ENCODE measurements at places on chromosomes 12 and 14.

DNA sequence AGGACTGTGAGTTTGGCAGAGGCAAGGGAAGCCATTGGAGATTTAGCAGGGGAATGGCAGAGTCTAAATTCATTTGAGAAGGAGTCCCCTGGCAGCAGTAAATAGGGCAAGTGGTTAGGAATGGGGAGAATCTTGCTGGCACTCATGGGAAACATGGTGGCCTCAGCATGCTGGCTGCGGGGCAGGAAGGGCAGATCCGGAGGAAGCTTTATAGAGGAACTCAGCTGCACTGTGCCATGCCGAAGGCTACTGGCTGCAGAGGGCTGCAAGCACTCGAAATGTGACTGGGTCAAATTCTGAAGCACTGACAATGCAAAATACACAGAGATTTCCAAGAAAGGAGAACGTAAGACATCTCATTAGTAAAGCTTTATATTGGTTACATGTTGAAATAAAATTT, 23.9 kb downstream of the CCNK start:
- no peak for DNase-seq

GRCh38 chr14:40417777-40418401, 985.7 kb upstream of the FBXO33 start:
- no peak for DNase-seq

DNA sequence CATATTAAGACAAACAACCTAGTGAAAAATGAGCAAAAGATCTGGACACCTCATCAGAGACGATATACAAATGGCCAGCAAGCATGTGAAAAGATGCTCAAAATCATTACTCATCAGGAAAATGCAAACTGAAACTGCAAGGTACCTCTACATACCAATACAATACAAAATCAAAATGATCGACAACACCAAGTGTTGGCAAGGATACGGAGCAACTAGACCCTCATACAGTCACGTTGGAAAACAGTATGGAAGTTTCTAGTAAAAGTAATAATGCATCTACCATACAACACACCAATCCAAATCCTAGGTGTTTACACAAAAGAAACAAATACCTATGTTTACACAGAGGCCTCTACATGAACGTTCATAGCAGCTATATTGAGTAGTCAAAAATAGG, 99.9 kb downstream of the IPO8 start:
- DNase-seq = no peak

DNA sequence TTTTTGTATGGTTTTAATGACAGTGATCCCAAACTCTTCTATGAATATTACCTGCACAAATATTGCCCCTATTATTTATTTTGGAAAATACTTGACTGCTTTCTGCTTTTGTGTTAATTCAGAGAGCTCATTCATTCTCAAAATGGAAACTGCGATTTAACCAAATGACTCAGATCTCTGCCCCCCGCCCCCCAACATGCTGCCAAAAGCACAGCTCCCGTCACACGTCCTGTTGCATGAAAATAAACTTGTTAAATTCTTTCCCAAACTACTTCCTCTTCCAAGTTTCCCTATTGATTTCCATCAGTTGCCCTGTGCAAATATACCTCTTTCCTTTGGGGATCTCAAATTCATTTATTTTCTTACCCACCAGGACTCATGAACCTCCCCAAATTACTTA, 18.0 kb upstream of the NRDE2 start:
- DNase-seq = no peak

GRCh38 chr12:121113057-121113456, 19.6 kb upstream of the P2RX7 start:
- DNase-seq = no peak

GRCh38 chr12:18907127-18907526, 169.2 kb downstream of the CAPZA3 start:
- DNase-seq = no peak

DNA sequence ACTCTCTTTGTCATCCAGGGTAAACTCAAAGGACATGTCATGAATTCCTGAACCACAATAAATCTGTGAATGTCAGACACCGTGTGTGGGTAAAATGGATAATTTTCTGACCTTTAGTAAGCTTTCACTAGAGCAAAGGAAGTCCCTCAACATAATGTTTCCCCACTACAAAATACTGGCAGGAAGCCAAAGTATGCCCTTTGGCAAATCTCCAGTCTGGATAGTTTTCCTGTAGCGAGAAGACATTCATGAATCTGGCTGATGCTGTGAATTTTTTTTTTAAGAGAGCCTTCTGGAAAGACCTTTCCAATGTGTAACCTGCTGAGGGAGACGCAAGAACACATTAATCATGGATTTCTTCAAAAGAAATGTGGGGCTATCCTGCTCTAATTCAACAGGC, 389.6 kb upstream of the DDHD1 start:
- DNase-seq = no peak

DNA sequence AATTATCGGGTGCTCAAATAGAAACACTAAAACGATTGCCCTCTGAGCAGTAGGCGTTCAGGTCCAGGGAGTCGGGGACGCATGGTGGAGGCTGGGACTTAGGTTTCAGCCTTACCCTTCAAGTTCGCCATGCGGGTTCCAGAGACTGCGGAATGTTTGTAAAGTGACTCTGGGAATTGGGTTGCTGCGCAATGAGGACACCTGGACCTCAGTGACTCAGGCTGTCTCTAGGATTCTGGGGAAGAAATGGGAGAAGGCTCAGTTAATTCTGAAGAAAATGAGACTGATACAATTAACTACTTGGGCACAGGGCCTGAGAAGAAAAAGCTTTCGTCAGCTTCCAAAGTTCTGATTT, 1.1 kb downstream of the LGALS3 start:
- no peak for DNase-seq

DNA sequence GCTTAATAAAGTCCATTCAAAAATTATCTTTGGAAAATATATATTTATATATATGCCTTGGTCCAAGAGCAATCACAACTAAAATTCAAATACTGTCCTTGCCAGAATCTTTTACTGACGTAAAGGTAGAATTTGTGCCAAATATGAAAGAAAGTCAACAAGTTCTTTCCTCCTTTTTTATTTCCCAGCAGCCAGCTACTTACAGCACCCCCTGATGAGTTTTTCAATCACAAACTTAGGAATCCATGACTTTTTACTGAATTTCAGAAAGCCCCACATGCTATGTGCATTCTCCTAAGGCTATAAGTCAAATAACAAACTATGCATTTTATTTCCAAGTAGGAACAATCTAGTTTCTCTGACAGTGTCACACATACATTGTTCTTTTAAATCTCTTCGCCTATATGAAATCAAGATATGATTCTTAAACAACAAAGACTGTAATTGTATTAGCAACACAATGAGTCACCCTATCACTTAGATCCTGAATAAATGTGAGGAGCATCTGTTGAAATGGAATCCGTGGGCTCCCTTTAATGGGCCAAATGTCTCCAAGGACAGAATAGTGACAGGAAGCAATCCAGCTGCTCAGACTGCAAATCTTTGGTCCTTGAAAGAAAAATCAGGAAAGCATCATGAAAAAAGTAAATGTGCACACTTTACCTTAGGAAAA, 271.4 kb downstream of the DUSP6 start:
- no peak for DNase-seq

GRCh38 chr12:92721130-92721529, 18.3 kb downstream of the PLEKHG7 start:
- DNase-seq = no peak

DNA sequence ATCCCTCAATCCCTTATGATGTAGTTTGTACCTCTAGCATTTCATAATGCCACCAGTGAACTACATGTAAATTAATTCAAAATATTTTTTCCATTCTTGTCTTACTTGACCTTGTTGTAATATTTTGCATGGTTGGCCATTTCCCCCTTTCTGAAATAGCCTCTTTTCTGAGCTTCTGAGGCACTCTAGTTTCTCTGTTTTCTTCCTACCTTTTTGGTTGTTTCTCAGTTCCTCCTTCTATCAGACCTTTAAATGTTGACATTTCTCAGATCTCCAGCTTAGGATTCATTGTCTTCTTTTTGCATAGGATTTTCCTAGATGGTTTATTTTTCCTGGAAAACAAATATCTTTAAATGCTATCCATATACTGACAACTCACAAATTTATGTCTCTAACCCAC, 9.8 kb upstream of the RMST start:
- no peak for DNase-seq

DNA sequence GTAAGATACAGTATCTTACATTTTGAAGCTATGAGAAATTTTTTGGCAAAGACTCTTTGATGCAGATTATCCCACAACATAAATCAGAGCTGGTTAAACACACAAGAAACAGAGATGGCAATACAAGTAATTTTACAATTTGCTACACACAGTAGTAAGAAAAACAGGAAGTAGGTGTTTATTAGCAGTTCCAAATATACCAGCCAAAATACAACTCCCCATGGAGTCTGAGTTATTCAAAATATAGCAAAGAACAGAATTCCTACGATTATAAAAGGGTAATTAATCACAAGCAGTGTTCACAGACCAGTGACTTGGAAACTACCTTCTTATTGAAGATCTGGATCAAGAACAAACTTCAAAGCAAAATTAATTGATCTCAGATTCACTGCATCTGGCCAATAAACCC, 83.9 kb downstream of the BMP4 start:
- no peak for DNase-seq

DNA sequence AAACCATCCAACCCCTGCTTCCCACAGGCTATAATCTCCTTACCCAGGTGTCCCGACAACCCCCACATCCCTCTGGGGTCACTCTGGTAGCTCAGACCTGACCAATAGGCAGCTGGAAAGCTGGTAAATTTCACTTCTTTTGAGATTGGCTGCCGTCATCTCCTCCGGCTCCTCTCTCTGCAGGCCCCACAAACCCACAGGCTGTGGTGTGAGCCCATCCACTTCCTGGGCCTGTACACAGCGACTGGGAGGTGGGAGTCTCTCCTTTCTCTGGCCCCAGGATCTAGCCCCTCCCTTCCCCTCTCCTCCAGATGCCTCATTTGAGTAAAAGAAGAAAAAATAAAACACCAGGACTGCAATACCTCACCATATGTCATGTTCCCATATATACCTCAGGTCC, 709 bp downstream of the INHBC start:
- DNase-seq = no peak

- DNase-seq = no peak
These were observed 20.6 kb upstream of the PYGL start for GRCh38 chr14:50964683-50965390.

GRCh38 chr12:26434299-26435068, 239.1 kb downstream of the SSPN start:
- DNase-seq = no peak

DNA sequence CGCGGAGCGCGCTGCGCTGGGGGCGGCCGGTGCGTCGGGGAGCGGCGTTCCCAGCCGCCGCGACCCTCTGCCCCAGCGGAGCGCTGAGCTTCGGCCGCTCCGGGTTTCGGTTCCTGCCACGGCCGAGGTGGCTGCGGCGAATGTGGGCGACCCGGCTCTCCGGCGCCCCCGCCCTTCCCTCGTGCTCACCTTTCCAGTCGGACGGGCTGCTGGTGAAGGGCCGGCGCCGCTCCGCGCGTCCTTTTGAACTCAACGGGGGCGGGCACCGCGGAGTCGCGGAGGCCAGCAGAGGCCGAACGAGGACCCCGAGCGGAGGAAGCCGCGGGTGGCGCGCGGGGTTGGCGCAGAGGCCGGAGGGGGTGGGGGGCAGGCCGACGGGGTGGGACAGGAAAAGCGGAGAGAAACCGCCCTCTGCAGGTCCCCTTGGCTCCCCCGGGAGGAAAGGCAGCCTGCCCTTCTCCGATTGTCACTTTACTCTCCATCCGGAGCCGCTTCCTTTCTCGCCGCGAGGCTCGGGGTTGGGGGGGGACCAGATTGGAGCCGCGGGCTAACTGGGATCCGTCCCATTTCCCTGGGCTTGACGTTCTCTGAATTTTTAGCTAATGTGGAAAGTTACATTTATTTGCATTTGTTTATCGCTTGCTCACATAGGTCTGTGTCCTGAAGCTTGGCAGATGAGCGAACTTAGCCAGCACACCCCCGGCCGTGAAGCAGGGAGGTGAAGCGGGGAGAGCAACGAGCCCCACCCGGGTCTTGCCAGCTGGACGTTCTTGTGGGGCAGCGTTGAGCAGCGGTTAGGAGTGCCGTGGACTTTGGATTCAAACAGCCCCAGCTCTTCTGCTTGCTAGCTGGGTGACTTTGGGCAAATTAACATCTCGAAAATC, at the start of gene SMAGP:
TSS of gene SMAGP (minus strand) at position 349 of the 884 bp plus-strand sequence. CDS start 1,137 bp downstream, outside the sequence.
- DNase-seq = peak; percentile 75

DNA sequence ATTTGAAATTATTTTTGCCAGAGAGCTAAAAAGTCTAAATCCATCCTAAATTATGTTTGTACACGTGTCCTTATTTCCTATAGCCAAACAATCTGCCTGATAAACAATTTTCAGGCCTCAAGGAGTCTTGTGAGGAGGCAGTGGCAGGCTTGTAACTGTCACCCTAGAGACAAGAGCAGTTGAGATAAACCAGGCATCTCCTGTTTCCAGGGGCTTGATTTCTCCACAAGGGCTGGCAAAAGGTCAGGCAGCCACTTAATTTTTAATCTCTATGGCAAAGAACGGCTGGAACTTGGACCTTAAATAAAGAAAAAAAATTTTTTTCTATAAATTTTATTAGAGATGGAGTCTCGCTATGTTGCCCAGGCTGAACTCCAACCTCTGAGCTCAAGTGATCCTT, 15.5 kb downstream of the PKP2 start:
- DNase-seq = no peak

DNA sequence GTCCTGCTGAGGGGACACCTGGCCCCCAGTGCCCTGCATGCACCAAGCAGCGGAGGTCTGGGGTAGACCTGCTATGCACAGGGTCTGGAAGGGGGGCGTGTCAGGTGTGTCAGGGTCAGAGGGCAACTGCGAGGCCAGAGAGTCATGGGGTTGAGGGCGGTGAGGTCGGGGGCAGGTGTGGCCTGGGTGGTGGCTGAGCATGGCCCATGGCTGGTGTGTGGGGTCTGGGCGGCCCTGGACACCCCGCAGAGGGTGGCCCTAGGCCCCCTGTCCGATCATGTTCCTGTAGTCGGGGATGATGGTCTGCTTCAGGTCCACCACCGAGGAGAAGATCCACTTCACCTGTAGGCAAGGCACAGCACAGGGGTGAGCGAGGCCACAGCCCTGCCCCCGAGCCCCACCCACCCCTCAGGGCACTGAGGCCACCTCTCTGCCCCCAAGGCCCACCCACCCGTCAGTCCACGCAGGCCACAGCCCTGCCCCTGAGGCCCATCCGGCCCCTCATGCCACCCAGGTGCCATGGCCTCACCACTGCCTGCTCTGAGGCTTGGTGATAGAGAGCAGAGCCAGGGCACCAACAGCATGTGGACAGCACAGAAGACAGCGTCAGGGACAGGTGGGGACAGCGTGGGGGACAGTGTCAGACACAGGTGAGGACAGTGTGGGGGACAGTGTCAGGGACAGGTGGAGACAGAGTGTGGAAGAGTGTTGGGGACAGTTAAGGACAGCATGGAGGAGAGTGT, 211.3 kb downstream of the TMEM121 start:
- no peak for DNase-seq

DNA sequence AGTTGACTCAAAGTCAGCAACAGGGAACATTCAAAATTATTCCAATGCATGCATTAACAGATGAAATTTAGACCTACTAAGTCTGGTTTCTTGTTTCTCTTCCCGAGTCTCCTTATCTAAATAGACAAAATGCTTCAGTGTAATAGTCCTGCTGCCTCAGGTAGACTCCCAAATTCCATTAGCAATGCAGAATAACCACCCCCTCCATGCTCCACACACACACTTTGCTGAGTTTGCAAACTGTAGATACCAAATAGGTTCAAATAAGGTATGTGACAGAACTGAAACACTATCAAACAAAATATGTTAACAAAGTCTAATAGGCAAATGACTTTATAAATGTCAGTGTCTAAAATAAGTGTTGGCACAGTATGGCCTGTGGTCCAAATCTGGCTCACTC, 451.1 kb upstream of the SOX5 start:
- no peak for DNase-seq
